ENCODE measurements at places on chromosomes 3 and 15. TPM values are rescaled to one million over a fixed set of nuclear protein-coding genes. Genes with fewer than 3 reads are reported as not detected.

Gene AGBL1
- total RNA-seq, result not detected

Gene ZNF619
- total RNA-seq, result 4.9 TPM

Gene SLC24A5
- total RNA-seq, result 0.44 TPM

Gene CDCP1
- 0.20 TPM for total RNA-seq

Gene TTLL13
- total RNA-seq, result not detected

Measured in tibial nerve (tissue), 4 donors.